ENCODE measurements at places on chromosomes 13 and 19. TPM values are rescaled to one million over a fixed set of nuclear protein-coding genes. Genes with fewer than 3 reads are reported as not detected.

The KIR2DL1 gene
- total RNA-seq, result not detected

The EBI3 gene
- total RNA-seq, result 0.73 TPM

The LCP1 gene
- 20.1 TPM for total RNA-seq

The SMIM17 gene
- not detected for total RNA-seq

The N4BP2L1 gene
- 5.9 TPM for total RNA-seq

The CCNA1 gene
- 8.3 TPM for total RNA-seq

The ZNF225 gene
- total RNA-seq, result 1.9 TPM

The HSPB6 gene
- total RNA-seq, result not detected

The FBXL3 gene
- total RNA-seq, result 39.6 TPM

The CD177 gene
- total RNA-seq, result 0.13 TPM

The CCDC106 gene
- 11.7 TPM for total RNA-seq

The PGLYRP1 gene
- total RNA-seq, result not detected

The OLFM2 gene
- not detected for total RNA-seq

The ZNF541 gene
- total RNA-seq, result 0.15 TPM

The GAPDHS gene
- not detected for total RNA-seq

The ZNF792 gene
- total RNA-seq, result 9.3 TPM

The LHB gene
- total RNA-seq, result not detected

Data from mammary microvascular endothelial cell (primary cell).